ENCODE measurements at places on chromosomes 6 and 20. TPM values are rescaled to one million over a fixed set of nuclear protein-coding genes. Genes with fewer than 3 reads are reported as not detected.

- no peak for DNase-seq
- no peak overlapping the region for H3K4me3 ChIP-seq
- H3K27ac ChIP-seq: peak overlapping the region; percentile 80
- H3K36me3 ChIP-seq: peaks cover 13% of the 10 kb centered on the region
Observed at GRCh38 chr6:39154705-39155104, 39.7 kb upstream of the SAYSD1 start.

KIF6 gene
- total RNA-seq: 0.21 TPM

RSPO3 gene
- not detected for total RNA-seq

GRCh38 chr6:32171234-32171633 is 4.7 kb downstream of the AGPAT1 start:
- no peak for DNase-seq
- H3K27me3 ChIP-seq: no peaks in the 10 kb centered on the region
- peaks cover 20% of the 10 kb centered on the region for H3K4me1 ChIP-seq
- no peak overlapping the region for H3K27ac ChIP-seq

GRCh38 chr6:5155906-5156305 is 70.8 kb downstream of the PPP1R3G start:
- no peak overlapping the region for H3K27ac ChIP-seq
- no peak overlapping the region for H3K4me3 ChIP-seq
- no peak for DNase-seq
- peaks cover 7% of the 10 kb centered on the region for H3K4me1 ChIP-seq

- H3K27ac ChIP-seq: no peak overlapping the region
- peaks cover 14% of the 10 kb centered on the region for H3K4me1 ChIP-seq
- no peak for DNase-seq
Observed at GRCh38 chr20:5785146-5785545, 34.9 kb downstream of the SHLD1 start.

- peaks cover 27% of the 10 kb centered on the region for H3K36me3 ChIP-seq
- no peak for DNase-seq
- peaks cover 43% of the 10 kb centered on the region for H3K4me1 ChIP-seq
- H3K27me3 ChIP-seq: no peaks in the 10 kb centered on the region
Observed at GRCh38 chr6:4780360-4780812, 4.2 kb downstream of the CDYL start.

DNA sequence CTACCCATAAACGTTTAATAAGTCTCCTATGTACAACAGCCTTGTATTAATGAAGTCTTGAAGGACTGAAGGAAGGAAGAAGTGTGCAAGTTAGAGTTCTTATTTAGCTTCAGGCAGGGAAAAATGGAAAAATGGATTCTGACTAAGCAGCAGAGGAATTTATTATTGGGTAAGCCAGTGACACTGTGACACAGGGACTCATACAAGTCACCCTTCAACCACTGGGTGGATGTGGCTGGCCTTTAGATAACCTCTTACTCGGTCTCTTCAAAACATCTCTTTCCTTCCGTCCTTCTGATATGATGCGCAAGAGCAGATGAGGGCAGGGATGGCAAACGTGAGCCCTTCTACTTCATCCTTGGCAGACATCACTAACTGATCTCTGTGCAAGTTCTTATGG is 145.6 kb downstream of the DHX35 start:
- no peaks in the 10 kb centered on the region for H3K36me3 ChIP-seq
- peaks cover 24% of the 10 kb centered on the region for H3K27me3 ChIP-seq

PNPLA1 gene
- not detected for total RNA-seq

HLA-DRA gene
- 20.8 TPM for total RNA-seq

NOP56 gene
- total RNA-seq: 693 TPM

- no peaks in the 10 kb centered on the region for H3K27me3 ChIP-seq
- peaks cover 21% of the 10 kb centered on the region for H3K4me1 ChIP-seq
- H3K27ac ChIP-seq: no peak overlapping the region
- no peak overlapping the region for H3K4me3 ChIP-seq
- DNase-seq: no peak
Observed at GRCh38 chr20:30168800-30169138, 1088.7 kb upstream of the DEFB115 start.

DNA sequence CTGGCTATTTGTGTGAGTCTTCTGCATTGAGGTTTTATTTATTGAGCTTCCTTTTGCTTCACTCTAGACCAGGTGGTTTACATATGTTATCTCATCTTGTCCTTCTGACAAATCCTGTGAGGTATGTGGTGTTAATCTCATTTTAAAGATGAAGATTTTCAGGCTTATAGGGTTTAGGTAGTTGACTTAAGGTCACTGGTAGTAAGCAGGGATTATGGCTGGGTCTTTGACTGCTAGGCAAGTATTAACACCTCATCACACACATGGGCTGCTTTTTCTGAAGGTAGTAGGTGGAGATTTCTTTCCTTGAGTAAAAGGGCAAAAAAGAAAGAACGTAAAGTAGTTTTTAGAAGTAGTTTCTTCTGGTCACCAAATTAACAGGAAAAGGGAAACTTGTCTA is 72.6 kb downstream of the CDKAL1 start:
- H3K4me1 ChIP-seq: peaks cover 9% of the 10 kb centered on the region
- no peaks in the 10 kb centered on the region for H3K27me3 ChIP-seq

GSTA2 gene
- not detected for total RNA-seq

DNA sequence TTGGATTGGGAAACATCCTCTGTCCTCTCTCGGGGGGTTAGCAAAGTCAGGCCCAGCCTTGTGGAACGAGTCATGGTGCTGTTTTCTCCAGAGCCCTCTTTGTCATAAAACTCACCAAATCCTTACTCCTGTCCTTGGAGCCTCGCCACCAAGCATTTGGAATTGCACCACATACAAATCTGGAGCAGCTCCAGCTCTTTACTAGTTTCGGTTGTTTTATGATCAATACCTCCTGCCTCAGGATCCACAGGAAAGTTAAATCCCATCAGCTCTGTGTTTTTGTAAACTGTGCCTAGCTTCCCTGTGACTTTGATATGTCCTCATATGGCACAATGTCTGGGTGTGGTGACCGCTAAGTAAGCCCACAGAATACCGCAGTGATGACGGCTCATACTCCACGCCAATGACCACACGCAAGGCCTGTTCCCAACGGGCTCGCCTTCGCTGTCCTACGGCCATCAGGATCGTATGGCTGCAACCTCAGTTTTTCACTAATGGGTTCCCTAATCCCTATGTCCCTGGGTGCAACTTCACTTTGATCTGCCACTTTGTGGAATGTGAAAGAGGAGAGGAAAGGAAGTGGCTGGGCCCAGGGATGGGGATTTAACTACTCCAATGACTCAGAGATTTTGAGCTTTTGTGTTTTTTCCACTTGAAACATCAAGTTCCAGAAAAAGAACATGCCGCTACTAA is 111.3 kb upstream of the FOXQ1 start:
- no peak overlapping the region for H3K27ac ChIP-seq
- no peak overlapping the region for H3K4me3 ChIP-seq
- peaks cover 3% of the 10 kb centered on the region for H3K4me1 ChIP-seq
- no peak for DNase-seq
- no peaks in the 10 kb centered on the region for H3K27me3 ChIP-seq

- peak overlapping the region; percentile 83 for H3K4me3 ChIP-seq
- no peak overlapping the region for H3K27ac ChIP-seq
- peaks cover 29% of the 10 kb centered on the region for H3K4me1 ChIP-seq
- no peak for DNase-seq
- peaks cover 3% of the 10 kb centered on the region for H3K36me3 ChIP-seq
Observed at GRCh38 chr6:29627755-29628418, 5.1 kb downstream of the GABBR1 start.

- H3K27ac ChIP-seq: no peak overlapping the region
- H3K4me3 ChIP-seq: no peak overlapping the region
- H3K27me3 ChIP-seq: no peaks in the 10 kb centered on the region
Observed at GRCh38 chr6:35049156-35049735, 91.9 kb downstream of the TCP11 start.

PPDPF gene
- 143 TPM for total RNA-seq

- H3K36me3 ChIP-seq: no peaks in the 10 kb centered on the region
- no peak overlapping the region for H3K27ac ChIP-seq
- no peak for DNase-seq
- H3K4me3 ChIP-seq: no peak overlapping the region
- H3K4me1 ChIP-seq: no peaks in the 10 kb centered on the region
Observed at GRCh38 chr6:80696268-80696667, 589.8 kb downstream of the BCKDHB start.

GRCh38 chr6:149830731-149831307 is 33.3 kb downstream of the LRP11 start:
- no peaks in the 10 kb centered on the region for H3K4me1 ChIP-seq
- no peaks in the 10 kb centered on the region for H3K27me3 ChIP-seq
- no peak overlapping the region for H3K4me3 ChIP-seq

ZSCAN23 gene
- 0.50 TPM for total RNA-seq

CCN6 gene
- not detected for total RNA-seq

- H3K27ac ChIP-seq: peak overlapping the region; percentile 33
- no peaks in the 10 kb centered on the region for H3K36me3 ChIP-seq
- H3K27me3 ChIP-seq: no peaks in the 10 kb centered on the region
- no peak for DNase-seq
Observed at GRCh38 chr6:110529355-110529754, 52.9 kb upstream of the SLC22A16 start.

- H3K4me3 ChIP-seq: no peak overlapping the region
- H3K4me1 ChIP-seq: peaks cover 21% of the 10 kb centered on the region
- no peaks in the 10 kb centered on the region for H3K27me3 ChIP-seq
- peaks cover 53% of the 10 kb centered on the region for H3K36me3 ChIP-seq
Observed at GRCh38 chr6:135291288-135292076, 110.4 kb downstream of the MYB start.

CYP21A2 gene
- 0.39 TPM for total RNA-seq

BFSP1 gene
- 0.51 TPM for total RNA-seq

DNA sequence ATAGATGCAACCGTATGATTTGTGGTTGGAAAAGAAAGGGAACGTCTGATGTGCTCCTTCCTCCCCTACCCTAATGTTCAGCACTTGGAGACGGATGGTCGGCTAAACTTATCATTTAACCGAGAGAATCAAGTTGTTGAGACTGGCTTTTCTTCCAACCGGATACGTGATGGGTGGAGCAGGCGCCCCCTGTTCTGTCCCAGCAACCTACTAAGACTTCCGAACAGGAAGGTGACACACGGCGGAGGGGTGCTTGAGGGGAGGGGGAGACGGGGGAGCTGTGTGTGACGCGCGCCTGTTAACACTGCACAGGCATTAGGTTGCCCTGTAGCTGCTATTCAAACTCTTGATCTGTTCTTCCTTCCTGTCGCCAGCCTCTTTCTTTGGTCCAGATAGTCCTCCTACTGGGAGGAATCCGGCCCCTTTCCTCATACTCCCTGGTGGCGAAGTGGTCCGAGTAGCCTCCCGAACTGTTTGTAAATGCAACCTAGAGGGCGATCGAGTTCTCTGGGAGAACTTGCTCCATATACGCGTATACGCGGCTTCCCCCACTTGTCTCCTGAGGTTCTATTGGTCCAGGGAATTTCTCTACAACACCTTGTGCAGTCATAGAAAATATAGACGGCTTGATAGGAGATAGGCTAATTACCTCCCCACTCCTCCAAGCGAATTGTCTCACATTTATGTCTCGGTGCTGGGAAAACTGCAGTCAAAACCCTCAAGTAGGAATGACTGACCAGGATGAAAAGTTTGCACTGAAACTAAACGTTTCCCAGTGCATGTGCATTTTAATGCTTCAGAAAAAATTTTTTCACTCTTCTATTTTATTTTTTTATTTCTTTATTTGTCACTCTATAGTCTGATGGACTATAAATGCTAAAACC is 126.0 kb upstream of the SLC2A12 start:
- H3K27me3 ChIP-seq: peaks cover 4% of the 10 kb centered on the region
- H3K36me3 ChIP-seq: peaks cover 13% of the 10 kb centered on the region
- H3K27ac ChIP-seq: peak overlapping the region; percentile 77
- peak overlapping the region; percentile 89 for H3K4me3 ChIP-seq
- DNase-seq: peak; percentile 60

- H3K27me3 ChIP-seq: peaks cover 20% of the 10 kb centered on the region
- H3K27ac ChIP-seq: no peak overlapping the region
- H3K36me3 ChIP-seq: no peaks in the 10 kb centered on the region
- no peak for DNase-seq
Observed at GRCh38 chr6:72413884-72414283, 208.0 kb upstream of the KCNQ5 start.

NOTCH4 gene
- 0.48 TPM for total RNA-seq

GRCh38 chr20:18738055-18738454 is 75.5 kb upstream of the SCP2D1 start:
- no peaks in the 10 kb centered on the region for H3K4me1 ChIP-seq
- no peaks in the 10 kb centered on the region for H3K27me3 ChIP-seq
- no peak overlapping the region for H3K27ac ChIP-seq

DNA sequence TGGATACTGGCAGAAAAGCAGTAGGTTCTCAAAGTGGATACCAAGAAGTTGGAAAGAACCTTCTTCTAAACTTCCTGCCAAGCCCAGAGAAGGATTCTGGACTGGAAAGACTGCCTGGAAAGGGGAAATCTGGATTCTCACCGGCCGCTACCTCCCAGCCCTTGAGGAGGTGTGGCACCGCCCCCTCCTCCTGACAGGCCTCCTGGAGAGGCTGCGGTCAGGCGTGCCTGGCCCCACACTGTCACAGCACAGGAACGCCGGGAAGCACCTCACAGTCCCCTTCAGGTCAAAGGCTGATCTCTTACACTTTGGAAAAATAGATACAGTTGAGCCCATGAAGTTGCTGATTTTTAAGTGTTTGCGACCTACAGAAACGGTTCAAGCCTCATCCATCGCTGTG is 16.3 kb upstream of the PDE10A start:
- H3K27me3 ChIP-seq: no peaks in the 10 kb centered on the region
- H3K36me3 ChIP-seq: no peaks in the 10 kb centered on the region
- H3K27ac ChIP-seq: no peak overlapping the region
- no peak for DNase-seq
- H3K4me3 ChIP-seq: no peak overlapping the region

- H3K27ac ChIP-seq: no peak overlapping the region
- no peak for DNase-seq
- H3K36me3 ChIP-seq: no peaks in the 10 kb centered on the region
- H3K4me3 ChIP-seq: no peak overlapping the region
Observed at GRCh38 chr6:146065690-146066089, 36.8 kb downstream of the GRM1 start.

DNA sequence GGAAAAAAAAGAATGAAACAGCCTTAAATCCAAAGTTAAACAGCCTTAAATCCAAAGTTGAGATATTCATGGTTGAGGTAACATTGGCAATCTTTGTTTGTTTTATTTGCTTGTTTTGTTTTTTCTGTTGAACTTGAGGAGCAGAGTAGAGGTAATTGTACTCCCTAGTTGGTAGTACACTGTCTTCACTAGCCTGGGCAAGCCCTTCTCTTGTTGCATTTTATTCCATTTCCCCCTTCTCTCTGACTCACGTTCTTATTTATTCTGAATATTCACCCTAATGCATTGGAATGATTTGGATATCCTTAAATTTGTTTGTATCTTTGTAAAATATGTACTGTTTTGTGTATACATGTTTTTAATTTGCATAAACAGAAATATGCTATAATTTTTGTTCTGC is 397.6 kb downstream of the CDC5L start:
- no peaks in the 10 kb centered on the region for H3K27me3 ChIP-seq
- no peak overlapping the region for H3K4me3 ChIP-seq
- H3K36me3 ChIP-seq: peaks cover 3% of the 10 kb centered on the region
- H3K4me1 ChIP-seq: peaks cover 13% of the 10 kb centered on the region

RIPOR2 gene
- total RNA-seq: 9.4 TPM

DNA sequence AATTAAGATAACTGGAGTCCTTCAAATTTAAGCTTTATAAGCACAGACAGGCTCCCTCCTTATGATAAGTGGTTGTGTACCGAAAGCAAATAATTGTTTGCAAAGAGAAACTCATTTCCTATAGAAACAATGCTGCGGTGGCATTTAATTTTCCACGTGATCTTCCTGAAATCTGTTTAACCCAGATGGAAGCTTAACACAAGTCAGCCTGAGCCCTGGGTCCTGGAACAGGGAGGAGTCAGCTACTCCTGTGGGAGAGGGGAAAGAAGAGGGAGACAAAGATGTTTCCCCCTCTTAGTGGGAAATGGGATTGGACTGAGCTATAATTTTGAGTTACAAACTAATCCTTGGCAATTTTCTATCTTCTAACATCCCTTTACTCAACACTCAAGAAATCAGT is 136.5 kb downstream of the ELOVL4 start:
- no peaks in the 10 kb centered on the region for H3K4me1 ChIP-seq
- H3K36me3 ChIP-seq: no peaks in the 10 kb centered on the region
- no peak overlapping the region for H3K4me3 ChIP-seq

Measured in activated T-helper 2 cell treated with anti-CD3 and anti-CD28 coated beads, Interferon-gamma antibody, Interleukin-2, Interleukin-4, amounts not matched to agents 10 μg/mL and 5 μg/mL and 100 μg/mL, durations not matched to agents 14 hours and 24 hours and 36 hours (primary cell).